ENCODE measurements at places on chromosomes 12 and 14.

DNA sequence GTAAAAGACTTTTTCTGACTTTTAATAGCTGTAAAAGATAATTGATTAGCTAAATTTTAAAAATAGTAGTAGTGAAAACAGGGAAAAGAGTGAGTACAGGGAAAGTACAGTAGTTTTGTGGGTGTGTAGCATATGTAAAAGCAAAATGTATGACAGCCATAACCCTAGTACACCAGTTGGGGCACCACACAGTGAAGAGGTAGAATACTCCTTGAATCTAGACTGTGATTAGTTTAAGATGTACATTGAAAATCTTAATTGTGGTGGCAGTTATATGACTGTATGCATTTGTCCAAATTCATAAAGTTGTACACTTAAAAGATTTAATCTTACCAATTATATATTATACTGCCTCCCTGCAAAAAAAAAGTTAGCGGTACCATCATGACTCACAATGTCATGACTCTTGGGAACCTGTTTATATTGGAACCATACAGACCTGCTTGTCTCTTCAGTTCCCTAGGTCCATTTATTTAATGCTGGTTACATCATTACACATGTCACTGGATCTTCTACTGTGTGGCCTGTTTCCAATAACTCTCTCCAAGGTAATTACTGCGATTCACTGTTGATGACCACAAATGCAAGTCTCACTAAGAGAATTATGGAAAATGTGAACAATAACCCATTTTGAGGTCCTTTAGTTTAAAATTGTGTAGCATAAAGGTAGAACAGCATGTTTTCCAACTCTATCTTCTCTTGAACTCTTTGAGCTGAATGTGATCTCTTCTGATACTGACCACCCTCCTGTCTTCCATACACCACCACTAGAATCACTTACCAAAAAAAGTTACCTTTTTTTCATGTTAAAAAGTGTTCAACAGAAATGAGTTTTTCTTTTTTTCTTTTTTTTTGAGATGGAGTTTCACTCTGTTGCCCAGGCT lies 264.2 kb upstream of the AMIGO2 start:
- DNase-seq = peak; percentile 6

GRCh38 chr14:38285962-38286361 lies 30.1 kb upstream of the CLEC14A start:
- no peak for DNase-seq

GRCh38 chr12:57129321-57129842 lies 1.1 kb downstream of the LRP1 start:
- DNase-seq = no peak

- DNase-seq = no peak
These were observed 525 bp upstream of the FAR2 start for GRCh38 chr12:29148596-29148910.

- DNase-seq = no peak
These were observed 609.0 kb downstream of the KCNH5 start for GRCh38 chr14:62436261-62436660.

- DNase-seq = no peak
These were observed 325.8 kb downstream of the FUT8 start for GRCh38 chr14:65738339-65738738.
